COR-L47 (cell line): ENCODE measurements at places on chromosomes 2 and 18.

DNA sequence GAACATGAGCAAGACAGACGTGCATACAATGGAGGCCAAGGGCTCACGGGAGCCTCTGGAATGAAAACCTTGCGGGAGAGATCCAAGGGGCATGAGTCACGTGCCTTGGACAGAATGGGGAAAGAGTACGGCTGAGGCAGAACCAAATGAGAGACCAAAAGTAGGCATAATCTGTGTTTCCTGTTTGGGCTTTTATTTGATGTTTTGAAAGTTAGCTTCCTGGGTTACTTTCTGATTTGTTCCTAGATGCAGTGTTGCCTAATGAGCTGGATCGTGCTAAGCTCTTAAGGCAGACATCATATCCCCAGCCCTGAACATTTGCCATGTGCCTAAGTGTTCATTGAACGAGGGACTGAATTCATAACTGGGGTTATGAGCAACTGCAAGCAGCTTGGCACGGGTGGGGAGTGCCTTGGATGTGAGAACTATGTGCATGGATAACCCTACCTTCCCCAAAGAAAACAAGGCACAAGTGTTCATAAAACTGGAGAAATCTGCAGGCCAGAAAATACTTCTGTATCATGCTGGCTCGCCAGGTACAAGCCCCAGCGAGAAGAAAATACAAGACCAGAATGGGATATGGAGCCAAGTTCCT lies 60.3 kb upstream of the RPL31 start:
- DNase-seq, result no peak

- DNase-seq, result no peak
Measured at GRCh38 chr18:12326711-12327460, 18.8 kb downstream of the TUBB6 start.

- DNase-seq, result no peak
Measured at GRCh38 chr2:133561045-133561852, 7.0 kb downstream of the NCKAP5 start.

- no peak for DNase-seq
Measured at GRCh38 chr2:186695081-186695756, 1.4 kb downstream of the FAM171B start.

DNA sequence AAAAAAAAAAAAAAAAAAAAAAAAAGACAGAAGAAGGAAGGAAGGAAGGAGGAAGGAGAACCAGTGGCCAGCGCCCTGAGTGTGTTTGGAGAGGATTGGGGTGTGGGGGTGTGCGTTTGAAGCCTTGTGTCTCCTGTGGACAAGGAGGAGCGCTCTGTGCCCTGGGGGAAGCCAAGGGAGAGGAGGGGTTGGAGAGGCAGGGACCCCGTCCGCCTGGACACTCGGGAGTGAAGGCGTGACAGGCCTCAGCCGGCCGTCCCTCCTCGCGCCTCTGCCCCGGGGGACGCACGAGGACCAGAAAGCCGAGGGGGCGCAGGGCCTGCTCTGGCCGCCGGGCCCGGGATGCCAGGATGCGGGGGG lies 44.9 kb downstream of the SERTAD2 start:
- DNase-seq, result no peak
